ENCODE measurements at places on chromosomes 7 and 10. TPM values are rescaled to one million over a fixed set of nuclear protein-coding genes. Genes with fewer than 3 reads are reported as not detected.
A peak's percentile ranks its signal among the peaks of the same experiment; 100 is the strongest.

GRCh38 chr7:47150497-47151260, 431.2 kb downstream of the TNS3 start:
- no peak for DNase-seq

SORCS1 gene
- 1.00 TPM for total RNA-seq

DNA sequence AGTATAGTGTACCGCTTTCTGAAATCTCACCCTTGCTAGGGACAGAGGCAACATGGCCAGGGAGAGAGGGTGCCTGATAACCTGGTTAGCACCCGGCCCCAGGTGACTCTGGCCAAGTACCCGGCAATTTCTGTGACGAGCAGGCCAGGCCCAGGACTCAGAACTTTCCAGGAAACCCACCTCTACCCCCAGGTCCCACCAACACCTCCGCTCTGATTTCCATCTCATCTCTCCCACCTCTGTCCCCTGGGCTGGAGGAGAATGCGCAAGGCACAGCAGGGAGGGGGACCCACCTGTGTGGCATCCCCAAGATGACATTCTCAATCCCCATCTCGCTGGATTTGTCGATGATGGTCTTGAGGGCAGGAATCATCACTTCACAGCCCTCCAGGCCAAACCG, 11.6 kb downstream of the OGDHL start:
- peak; percentile 30 for DNase-seq

GRCh38 chr7:134248196-134248595, 68.5 kb downstream of the SLC35B4 start:
- DNase-seq, result no peak

DNA sequence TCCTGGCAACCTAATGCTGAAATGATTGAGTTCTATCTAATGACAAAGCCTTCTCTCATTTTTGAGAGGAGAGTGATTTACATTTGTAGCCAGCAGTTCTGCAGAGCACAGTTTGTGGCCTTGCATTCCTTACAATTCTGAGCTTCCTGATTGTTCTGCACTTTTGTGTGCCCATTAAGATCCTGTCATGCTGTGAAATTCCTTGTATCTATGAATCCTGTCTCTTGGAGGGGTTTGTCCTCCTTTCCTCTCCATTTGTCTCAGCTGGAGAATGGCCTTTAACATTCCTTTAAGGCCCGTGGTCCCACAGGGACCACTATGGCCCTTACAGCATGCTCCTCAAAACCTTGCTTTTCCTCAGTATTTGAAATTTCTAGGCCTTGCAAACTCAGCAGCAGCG, 10.4 kb downstream of the KLHL7 start:
- DNase-seq, result peak; percentile 42

DNA sequence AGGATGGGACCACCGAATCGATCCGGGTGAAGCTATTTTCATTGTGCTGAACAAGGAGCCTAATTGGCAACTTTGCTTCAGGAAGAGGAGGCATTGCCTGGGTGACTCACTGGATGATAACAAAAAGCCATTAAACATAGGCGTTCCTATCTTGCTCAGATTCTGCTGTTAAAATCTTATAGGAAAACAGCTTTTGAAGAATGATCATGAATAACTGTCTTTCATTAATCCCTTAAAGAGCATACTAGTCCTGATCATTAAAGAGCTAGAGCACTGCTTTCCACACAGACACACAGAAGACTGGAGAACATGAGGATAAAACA, 174.2 kb upstream of the IMMP2L start:
- no peak for DNase-seq

DNA sequence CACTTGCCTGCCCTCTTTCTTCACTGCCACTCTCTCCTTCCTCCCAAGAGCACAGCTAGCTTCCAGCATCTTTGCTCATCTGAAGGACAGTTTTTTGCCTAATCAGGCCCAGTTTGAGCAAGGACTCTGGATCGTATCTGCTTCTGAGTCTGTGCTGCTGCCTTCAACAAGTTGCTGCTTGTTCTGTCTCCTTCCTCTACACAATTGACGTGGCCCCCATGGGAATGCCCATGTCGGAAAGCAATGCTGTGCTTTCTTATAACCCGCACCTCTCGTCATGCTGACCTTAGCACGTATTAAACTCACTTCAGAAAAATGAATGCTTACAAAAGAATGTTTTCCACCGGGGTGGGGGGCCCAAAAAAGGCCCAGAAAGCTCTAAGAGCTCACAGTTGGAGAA, 324.7 kb upstream of the C7orf33 start:
- no peak for DNase-seq

RBM17 gene
- total RNA-seq, result 44.1 TPM

DNA sequence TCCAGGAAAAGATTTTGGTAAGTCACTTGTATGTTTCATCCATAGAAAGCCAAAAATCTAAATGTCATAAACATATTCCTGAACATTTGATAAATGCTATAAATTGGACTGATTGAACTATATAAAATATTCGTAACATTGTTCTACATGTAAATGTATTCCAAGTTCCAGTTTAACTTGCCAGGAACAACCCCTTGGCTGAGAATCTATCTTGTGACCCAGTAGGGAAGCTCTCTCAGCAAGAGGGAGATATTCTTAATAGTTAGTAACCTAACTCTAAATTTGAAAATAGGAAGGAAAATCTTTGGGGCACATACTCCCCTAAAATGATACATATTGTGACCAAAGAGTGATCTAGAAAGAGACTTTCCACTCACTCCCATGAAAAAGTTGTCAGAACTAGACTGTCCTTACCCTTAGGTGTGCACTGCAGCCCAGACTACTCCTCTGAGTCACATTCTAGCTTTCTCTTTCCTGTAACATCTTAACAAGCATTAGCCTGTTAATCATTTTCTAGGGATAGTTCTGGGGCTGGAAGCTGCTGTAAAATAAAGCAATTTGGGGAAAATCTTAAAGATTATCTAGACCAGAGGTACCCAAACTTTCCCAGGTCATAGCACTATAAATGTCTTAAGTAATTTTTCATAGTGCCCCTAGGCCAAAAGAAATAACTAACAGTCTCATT, 73.7 kb upstream of the SKAP2 start:
- no peak for DNase-seq

DNA sequence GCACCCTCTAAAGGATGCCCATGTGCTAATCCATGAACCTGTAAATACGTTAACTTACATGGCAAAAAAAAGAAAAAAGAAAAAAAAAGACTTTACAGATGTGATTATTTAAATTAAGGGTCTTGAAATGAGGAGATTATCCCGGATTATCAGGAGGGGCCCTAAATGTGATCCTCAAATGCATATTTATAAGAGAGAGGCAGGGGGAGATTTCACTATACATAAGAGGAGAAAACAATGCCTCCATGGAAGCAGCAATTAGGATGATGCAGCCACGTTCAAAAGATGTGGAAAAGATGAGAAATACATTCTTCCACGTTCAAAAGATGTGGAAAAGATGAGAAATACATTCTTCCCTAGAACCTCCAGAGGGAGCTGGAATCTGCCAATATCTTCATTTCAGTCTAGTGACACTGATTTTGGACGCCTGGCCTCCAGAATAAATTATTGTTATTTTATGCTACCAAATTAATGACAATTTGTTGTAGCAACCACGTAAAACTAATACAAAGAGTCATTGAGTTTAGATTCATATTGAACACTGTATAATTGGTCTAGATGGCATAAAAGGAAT, 328.4 kb upstream of the GNAI1 start:
- no peak for DNase-seq

DNA sequence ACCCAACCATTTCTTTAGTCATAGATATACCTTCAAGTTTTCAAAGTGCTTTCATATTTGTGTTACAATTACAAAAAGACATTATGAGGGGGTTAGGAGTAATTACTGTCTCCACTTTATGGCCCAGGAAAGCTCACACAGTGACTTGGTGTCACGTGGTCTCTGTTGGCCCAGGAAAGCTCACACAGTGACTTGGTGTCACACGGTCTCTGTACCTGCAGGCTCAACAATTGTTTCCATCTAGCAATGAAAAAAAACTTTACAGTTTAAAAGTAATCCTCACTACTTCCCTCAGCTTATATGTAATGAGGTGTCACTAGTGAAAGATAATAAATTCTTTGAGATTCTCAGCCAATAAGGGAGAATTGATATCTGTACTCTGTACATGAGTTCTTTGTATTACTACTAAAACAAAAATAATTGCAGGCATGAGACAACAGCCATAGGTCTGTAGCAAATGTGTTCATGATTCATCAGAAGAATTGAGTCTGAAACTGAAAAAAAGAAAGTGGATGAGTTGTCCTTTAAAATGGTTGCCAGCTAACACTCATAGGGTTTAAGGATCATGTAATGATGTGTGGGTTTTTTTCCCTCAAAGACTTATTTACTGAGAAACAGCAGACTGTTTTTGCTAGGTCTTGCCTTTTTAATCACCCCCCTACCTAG, 10.9 kb downstream of the OGDH start:
- DNase-seq, result no peak

GRCh38 chr7:7176406-7177043, 5.8 kb upstream of the C1GALT1 start:
- DNase-seq, result no peak

NAMPT gene
- 95.0 TPM for total RNA-seq

- no peak for DNase-seq
Observed at GRCh38 chr7:134826105-134826504, 46.7 kb downstream of the CALD1 start.

GPR22 gene
- total RNA-seq, result not detected

DNA sequence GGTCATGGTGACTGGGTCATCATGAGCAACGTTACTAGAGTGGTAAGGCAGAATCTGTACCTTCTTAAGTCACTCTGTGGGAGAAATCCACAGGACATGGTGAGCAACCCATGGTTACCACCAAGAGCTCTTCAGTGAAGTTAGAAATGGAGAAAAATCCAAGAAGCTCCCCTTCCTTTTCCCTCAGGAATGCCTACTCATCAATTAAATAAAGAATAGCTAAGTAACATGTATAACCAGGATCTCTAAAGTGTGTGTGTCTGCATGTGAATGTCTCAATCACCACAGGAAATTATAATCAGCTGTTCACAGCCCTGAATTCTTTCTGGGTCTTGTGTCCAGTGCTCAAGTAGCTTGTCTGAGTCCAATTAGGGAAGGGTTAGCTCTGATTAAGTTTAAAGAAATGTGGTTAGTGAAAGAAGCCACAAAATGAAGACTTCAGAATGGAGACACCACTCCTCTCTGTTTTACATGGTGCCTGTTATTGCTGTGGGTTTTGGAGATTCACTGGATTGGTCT, 73.2 kb downstream of the SEM1 start:
- no peak for DNase-seq

GRCh38 chr7:1134951-1135350, 25.0 kb downstream of the ZFAND2A start:
- DNase-seq, result no peak

- DNase-seq, result no peak
Observed at GRCh38 chr7:100532165-100533022, 6.6 kb upstream of the AGFG2 start.

XRCC2 gene
- 9.5 TPM for total RNA-seq

- no peak for DNase-seq
Observed at GRCh38 chr10:112700215-112700671, 249.8 kb upstream of the TCF7L2 start.
